Activated T-cell treated with anti-CD3 and anti-CD28 coated beads for 1 hour (primary cell): ENCODE measurements at places on chromosomes 5 and 9.

- DNase-seq: no peak
Measured at GRCh38 chr5:73693573-73694061, 67.6 kb downstream of the ARHGEF28 start.

DNA sequence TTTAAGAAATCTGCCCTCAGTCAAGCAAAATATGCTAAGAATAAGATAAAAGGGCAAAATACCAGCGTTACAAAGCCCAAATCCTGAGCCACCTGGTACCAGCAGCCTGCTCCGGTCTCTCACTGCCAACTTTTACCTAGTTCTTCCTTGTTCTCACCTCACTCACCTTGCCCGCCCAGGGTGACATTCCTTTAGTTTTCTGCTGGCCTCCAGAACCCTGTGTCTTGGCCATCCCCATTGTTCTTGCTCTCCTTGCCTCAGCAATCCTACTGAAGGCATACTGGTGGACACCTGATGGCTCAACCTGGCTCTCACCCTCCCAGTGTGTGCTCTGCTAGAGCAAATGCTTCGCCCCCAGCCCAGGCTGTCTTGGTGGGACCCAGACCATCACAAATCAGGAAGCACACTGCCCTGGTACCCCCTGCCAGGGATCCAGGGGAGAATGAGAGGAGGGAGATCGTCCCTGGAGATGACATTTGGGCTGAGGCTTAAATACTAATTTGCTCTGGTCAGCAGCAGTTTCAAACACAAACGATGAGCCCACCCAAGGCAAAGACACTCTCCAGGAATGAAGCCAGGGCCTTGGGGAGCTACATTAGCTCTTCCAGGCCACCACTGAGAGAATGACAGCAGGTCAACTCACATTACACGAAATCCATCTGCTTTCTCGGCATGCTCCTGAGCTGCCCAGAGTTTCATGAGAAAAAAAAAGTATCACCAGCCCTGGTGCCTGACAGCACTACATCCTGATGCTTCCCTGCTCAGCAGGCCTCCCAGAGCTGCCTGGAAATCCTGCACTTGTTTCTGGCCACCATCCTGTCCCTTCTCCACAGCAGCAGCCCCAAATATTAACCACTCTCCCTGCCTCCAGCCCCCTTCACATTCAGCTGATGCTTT is 12.2 kb upstream of the SEPTIN8 start:
- no peak for DNase-seq

DNA sequence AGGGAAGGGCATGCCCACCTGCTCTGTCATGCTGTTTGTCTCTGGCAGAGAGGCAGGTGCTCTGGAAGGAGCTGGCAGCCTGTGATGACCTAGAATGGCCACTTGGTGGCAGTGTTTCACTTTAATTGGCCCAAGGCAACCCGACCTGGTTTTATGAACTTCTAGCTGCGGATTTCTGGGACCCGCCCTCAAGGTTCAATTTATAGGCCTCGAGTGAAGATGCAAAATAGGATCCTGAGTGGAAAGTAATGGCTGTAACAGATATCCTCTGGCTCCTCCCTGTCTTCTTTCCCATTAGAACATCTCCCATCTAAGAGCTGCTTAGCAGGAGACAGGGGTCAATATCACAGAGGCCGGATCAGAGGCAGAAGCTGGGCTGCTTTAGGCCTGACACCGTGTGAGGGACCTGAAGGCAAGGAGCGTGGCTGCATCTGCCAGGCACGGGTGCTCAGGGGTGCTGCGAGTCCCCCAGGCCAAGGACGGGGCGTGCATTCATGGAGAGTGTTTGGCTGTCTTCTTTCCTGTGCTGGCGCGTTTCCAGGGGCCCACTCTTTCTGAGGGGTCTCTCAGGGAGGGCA is 56.7 kb upstream of the SLC28A3 start:
- DNase-seq: peak; percentile 32

DNA sequence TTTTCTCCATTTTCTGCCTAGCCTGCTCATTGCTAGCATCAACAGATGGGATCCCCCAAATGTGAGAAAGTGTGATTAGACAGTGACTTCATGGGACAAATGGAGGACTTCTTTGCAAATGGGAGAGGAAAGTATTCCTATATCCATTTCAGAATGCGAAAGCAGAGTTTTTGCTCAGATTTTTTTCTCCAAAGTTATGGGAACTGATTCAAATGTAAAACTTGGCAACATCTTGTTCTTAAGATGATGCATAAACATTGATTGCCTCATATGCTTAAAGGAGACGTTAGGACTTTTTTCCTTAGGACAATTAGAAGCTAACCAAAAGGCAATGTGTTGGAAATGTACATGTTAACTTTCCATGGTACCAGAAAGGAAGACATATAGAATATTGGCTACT is 704.3 kb upstream of the ZNF608 start:
- DNase-seq: no peak

DNA sequence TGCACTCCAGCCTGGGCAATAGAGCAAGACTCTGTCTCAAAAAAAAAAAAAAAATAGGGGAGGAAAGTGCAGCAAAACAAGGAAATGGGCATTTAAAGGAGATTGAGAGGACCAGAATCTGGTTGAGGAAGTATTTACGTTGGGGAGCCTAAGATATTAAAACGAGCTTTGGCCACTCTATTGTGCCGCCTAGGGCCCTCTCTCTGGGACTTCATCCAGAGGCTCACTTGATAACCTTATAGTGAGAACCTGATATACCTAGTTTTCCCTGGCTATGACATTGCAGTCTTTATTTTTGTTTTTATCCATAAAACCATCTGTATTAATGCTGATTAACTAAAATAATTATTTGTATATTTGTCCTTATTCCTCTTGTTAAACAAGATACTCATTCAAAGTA is 213.6 kb downstream of the SAXO1 start:
- no peak for DNase-seq

- DNase-seq: no peak
Measured at GRCh38 chr5:53337827-53338226, 142.6 kb upstream of the FST start.

GRCh38 chr5:108371263-108371662 is 10.6 kb downstream of the FBXL17 start:
- DNase-seq: no peak

DNA sequence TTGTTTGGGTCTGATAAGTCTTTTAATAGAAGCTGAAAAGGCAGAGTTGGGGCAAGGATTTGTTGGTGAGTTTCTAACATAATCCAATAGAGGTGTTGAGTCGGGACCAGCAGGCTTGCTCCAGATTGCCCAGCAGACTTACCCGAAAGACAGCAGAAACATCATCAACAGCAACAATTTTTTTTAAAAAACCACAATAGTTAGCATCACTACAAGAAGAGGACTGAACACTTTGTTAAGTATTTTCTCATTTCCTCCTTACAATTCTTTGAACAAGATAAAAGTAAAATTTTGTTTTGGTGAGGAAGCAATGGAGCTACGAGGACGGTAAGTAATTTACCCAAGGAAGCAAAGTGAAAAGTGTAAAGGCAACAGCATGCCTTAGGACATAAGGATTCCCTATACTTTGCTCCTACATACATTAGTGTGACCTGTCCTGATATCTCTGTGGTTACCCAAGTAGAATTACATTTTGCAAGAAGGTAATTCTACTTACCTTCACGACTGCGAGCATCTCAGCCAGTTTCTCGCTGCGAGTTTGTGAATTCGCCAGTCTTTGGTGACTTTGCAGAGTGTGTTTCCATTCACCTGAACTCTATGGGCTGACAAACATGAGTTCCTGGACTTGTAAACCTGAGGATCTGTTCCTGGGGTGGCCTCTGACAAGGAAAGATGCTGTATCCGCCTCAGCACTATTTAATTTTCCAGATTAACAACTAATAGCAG is 13.2 kb downstream of the ITK start:
- no peak for DNase-seq

DNA sequence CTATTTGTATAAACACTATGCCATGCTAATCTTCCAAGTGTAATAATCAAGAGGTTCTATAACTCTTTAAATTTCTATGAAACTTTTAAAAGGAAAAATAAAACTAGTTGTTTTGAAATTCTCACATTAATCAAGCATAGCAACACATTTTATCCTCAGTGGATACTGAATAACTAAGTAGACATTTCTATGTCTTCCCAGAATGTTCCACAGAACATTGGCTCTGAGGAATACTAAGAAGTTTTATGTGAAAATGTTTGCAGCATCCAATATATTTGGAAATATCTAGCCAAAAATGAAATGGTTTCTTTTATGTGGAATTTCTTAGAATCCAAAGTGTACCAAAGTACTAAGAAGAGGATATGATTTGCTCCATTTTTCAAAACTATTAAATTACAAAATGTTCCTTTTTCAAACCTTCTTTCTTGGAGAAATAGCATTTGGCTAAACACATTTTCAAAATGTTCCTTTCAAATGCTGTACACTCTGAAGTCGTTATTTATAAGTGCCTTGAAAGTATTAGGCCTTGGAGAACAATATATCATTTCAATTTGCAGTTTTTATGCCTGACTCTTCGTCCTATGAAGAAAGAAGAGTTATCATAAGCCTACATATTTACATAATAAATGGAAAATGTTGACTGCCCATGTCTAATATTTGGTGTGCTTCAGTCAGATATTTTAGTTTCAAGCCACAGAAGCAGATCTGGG is 175.6 kb upstream of the COX7C start:
- no peak for DNase-seq

- DNase-seq: no peak
Measured at GRCh38 chr9:128713941-128714573, 9.9 kb downstream of the ZDHHC12 start.

DNA sequence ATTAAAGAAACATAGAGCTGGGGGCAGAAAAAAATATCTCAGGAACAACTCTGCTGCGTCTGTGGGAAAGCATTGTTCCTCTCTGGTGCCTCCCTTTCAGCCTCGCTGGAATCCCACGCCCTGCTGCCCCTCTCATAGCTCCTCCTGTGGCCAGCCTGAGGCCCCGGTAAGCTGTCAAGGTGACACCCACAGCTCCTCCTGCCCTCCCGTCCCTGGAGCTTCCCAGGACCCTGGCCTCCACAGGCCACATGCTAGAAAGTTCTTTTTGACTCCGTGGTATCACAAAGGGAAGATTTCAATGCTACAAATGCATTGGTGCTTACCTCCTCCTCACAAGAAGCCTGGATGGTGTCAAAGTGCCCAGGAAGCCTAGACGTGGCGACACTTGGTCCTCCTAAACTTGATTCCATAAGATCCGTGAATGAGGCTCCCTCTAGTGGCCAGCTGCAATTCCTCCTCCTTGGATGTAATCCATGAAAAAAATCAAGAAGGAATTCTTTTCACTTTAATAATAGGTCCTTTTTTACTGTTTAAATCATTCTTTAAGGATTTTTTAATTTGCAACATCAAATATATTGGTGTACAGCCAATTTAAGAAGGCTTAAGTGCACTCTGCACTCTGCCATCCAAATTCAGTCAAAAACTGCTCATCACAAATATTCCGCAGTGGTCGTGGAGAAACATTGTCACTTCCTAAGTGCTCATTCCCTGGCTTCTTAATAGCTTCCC is 104.9 kb downstream of the CFAP90 start:
- peak; percentile 22 for DNase-seq

- no peak for DNase-seq
Measured at GRCh38 chr9:136662656-136663581, at the start of gene EGFL7. Gene EGFL7, plus strand, starts transcription at chr9:136662916. Its CDS starts 5,367 bp downstream, at chr9:136668283.

DNA sequence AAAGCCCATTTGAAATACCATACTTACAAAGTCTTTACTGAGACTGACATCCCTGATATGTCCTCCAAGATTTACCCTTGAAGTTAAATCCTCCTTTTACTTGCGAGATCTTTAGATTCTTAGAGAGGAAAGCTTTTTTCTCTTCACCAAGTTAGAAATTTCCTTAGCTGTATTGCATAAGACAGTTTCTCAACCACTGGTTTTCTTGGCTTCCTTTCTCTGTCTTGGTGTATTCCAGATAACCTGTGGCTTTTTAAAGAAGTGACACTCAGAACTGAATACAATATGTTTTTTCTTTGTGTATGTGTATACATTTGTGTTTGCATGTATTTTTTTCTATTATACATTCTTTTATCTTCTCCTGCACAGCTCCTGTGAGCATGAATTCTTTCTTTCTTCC is 65.0 kb downstream of the SNCAIP start:
- DNase-seq: no peak

GRCh38 chr9:107261106-107261505 is 22.0 kb upstream of the RAD23B start:
- no peak for DNase-seq

DNA sequence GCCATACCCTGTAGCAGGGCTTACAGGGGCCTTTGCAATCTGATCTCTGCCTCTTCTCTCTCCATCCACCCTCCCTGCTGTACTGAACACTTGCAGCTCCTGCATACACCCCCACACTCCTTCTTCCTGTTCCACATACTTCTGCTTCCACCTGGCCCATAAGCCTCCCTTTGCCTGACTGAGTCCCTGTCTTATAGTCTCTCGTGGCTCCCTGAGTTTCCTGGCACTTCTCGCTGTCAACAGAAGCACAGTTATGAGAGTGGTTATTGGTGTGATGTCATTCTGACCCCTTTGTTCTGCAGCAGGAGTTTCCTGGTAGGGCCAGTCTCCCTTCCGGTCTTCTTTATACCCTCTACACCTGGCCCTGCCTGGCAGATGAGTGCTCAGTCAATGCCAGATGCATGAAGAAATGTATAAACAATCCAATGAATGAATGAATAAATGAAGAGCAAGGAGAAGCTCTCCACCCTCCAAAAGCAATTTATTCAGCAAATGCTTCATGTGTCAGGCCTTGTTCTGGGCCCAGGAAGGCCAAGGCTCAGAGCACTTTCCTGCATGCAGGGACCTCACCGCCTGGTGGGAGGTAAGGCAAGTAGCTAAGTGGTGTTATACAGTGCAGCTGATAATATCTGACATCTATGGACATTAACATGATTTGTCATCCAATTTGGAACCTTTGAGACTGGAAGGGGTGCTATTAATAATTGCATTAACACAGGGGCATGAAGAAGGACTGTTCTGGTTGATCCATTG is 20.5 kb upstream of the CSF1R start:
- DNase-seq: no peak
